Bronchus fibroblast of lung (primary cell): ENCODE measurements at places on chromosomes 11 and 22. TPM values are rescaled to one million over a fixed set of nuclear protein-coding genes. Genes with fewer than 3 reads are reported as not detected.

The NAALAD2 gene
- total RNA-seq = 2.0 and 2.2 TPM in 2 replicates

The JAML gene
- not detected in 2 replicates for total RNA-seq

The REXO2 gene
- total RNA-seq = 162 and 174 TPM in 2 replicates

The SLC22A25 gene
- not detected in 2 replicates for total RNA-seq

The TIMP3 gene
- 68.1 and 77.3 TPM in 2 replicates for total RNA-seq

The ALDH3B2 gene
- total RNA-seq = not detected in 2 replicates

The CHRNA10 gene
- 0.30 and 0.34 TPM in 2 replicates for total RNA-seq

The NXPE4 gene
- total RNA-seq = not detected in 2 replicates

The WBP2NL gene
- not detected in 2 replicates for total RNA-seq

The ABCC8 gene
- total RNA-seq = not detected in 2 replicates

The OLFML1 gene
- 2.5 and 3.2 TPM in 2 replicates for total RNA-seq

The CDCA5 gene
- total RNA-seq = 25.9 and 26.2 TPM in 2 replicates

The TTC36 gene
- total RNA-seq = 1.0 TPM in 1 of 2 replicates, not detected in the other

The IL10RA gene
- total RNA-seq = not detected in 2 replicates
